Central memory CD4-positive, alpha-beta T cell (primary cell): ENCODE measurements at places on chromosomes 6 and 20.

DNA sequence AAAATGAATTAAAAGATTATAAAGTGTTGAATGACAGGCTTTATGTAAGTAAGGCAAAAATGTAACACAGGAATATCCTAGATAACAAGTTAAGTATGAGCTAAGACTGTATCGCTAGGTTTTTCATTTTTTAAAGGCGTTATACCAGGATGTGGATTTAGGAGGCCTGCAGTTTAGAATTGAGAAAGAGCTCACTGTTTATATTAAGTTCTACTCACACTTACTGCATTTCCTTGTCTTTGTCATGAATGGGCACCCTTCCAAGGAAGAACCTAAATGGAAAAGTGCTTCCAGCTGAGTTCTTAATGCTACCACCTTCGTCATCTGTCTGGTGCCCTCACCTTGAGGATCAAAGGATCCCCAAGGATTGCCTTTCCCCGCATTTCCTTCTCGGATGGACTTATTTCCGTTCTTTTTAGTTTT, 148.7 kb downstream of the SOX4 start:
- no peak for DNase-seq

DNA sequence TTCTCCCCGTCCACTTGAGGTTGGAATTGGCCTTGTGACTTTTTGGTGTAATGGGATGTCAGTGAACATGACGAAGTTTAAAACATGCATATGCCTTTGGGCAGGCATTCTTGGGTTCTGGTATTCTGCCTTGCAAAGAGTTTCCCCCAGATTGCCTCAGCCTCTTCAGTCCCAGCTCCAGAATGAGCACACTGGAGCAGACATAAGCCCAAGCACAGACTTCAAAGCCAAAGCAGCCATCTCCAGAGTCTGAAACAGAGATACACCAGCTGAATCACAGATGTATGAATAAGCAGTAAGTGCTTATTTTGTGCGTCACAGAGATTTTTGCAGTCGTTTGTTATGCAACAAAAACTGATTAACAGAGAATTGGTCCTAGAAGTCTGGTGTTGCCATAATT, 546.0 kb downstream of the FRK start:
- no peak for DNase-seq

DNA sequence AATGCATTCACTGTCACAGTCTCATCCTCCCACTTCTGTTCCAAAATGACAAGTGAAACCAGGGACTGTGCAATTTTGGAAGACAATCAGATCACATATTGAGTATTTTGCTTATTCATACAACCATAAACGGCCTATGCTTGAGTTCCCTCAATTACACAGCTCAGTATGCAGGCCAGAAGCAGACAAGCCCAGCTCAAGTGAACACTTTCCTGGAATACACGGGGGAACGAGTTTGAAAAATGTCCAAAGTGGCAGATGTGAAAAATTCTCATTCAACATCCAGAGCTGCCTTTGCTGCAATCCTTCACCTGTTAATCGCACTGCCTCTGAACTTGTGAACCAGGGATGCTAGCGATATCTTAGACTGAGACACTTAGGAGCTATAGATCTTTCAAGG, 190.2 kb downstream of the COL9A1 start:
- no peak for DNase-seq

DNA sequence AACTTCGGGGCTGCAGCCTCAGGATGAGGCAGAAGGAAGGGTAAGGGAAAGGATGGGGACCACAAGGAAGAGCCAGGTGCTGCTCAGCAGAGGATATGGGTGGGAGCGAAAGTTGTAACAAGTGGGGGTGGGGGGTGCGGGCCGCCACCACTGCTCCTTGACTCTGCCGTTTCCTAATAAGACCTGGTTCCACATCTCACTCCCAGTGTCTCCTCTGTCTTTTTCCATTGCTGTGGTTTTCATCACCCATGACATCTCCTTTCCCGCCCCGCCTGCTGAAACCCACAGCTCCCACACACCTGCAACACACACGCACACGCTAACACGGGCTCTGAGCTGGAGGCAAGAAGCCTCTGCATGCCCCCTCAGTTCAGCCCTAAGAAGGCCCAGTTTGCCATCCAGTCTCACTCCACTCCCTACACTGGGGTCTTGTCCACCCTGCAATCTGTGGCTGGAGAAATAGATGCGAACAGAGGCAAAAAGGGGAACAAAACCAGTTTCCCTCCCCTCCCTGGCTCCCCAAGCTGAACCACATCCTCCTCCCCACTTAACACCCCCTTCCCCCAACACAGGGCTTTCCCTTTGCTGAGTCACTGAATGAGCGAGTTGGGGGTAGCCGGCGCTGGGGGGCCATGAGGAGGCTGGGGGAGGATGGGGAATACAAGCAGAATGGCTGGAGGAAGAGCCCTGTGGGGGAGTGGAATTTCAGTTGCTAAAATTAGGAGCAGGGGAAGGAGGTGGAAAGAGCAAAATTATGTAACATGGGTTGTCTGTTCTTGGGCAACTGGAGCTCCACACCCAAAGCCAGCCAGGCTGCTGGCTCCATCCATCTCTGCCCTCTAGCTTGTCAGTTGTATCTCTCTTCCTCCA, 11.5 kb downstream of the NFKBIL1 start:
- DNase-seq: peak; percentile 67

GRCh38 chr6:108497883-108498282, 62.8 kb upstream of the FOXO3 start:
- no peak for DNase-seq

GRCh38 chr6:7468382-7469081, 72.9 kb upstream of the DSP start:
- DNase-seq: no peak

GRCh38 chr6:31901415-31901952, 402 bp downstream of the ZBTB12 start:
- DNase-seq: peak; percentile 62
